ENCODE measurements at places on chromosomes 12 and 14.

- no peak for DNase-seq
Observed at GRCh38 chr12:82473111-82473754, 114.9 kb downstream of the METTL25 start.

DNA sequence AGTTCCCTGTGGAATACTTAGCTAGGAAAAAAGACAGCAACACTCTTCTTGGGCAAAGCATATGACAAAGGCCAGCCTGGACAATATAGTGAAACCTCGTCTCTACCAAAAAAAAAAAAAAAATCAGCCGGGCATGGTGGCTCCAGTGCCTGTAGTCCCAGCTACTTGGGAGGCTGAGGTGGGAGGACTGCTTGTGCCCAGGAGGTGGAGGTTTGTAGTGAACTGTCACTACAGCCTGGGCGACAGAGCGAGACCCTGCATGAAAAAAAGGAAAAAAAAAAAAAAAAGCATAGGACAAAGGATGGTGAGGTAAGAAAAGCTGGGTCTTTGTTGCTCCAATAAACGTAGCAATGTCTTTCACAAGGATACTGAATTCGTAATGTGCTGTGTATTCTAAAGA, 1.1 kb downstream of the TXNDC16 start:
- no peak for DNase-seq

- DNase-seq: no peak
Observed at GRCh38 chr14:103118663-103119404, 4.4 kb upstream of the TNFAIP2 start.

DNA sequence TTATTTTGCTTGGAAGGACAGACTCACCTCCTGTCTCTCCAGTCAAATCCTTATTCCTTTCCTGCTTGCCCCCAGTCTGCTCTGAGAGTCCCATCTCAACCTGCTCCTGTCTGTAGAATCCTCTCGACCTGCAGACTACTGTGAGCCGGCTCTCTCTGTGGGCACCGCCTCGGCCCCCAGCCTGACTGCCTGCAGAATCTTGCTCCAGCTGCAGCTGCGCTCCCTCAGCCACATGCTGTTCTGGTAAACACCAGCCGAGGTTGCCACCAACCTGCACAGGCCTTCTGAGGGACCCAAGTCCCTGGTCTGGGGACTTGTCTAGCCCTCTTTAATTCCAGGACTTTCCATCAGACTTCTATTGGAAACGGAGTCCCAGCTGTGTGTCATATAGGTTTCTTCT, 44.8 kb upstream of the PRMT8 start:
- DNase-seq: no peak

DNA sequence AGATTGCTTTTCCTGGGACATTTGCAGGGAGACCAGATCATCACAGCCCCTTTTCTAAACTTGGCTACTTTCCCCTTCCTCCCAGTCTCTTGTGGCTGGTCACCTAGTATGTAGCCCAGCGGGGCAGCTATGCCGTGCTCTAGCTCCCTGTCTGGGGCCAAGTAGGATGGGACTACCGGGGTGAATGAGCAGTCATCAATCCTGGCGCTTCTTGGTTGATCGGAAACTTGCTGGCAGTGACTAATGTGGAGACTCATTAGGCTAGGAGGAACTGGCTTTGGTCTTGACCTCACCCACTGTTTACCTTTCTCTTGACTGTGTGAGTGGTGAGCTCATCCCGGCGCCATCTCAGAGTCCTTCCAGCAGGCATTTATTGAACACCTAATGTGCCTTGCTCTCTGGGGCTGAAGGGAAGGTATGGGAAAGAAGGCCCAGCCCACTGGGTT, 15.9 kb downstream of the PLEKHG3 start:
- no peak for DNase-seq

GRCh38 chr14:31205681-31206535, 1.7 kb downstream of the HECTD1 start:
- peak; percentile 13 for DNase-seq

GRCh38 chr12:19236656-19237055, 107.1 kb downstream of the PLEKHA5 start:
- DNase-seq: no peak

- DNase-seq: no peak
Observed at GRCh38 chr14:92534932-92535643, 21.5 kb downstream of the RIN3 start.

DNA sequence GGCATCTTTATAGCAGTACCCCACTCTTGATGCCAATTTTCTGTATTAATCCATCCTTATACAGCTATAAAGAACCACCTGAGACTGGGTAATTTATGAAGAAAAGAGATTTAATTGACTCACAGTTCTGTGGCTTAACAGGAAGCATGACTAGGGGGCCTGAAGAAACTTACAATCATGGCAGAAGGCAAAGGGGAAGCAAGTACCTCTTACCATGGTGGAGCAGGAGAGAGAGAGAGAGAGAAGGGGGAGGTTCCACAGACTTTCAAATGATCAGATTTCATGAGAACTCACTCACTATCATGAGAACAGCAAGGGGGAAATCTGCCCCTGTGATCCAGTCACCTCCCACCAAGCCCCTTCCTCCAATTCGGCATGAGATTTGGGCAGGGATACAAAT, 84.4 kb downstream of the SLC24A4 start:
- no peak for DNase-seq

DNA sequence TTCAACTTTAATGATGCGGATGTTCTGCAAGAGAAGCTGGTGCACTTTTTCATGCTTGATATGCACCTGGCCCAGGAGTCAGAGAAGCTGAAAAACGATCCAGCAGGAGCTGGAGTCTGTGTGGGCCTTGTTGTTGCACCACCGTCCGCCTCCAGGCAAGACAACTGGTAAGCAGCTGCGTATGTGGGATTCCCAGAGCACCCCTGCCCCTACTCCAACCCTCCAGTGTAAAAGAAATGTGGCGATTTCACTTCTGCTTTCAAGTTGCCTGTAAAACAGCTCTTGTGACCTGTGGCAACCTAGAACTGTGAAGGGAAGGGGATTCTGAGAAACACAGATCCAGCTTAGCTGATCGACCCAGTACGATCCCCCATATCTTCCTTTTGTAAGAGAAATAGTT, 154.1 kb upstream of the PELI2 start:
- DNase-seq: no peak

- no peak for DNase-seq
Observed at GRCh38 chr12:19757317-19757877, 318.1 kb downstream of the AEBP2 start.

GRCh38 chr14:77616133-77616453, 344 bp downstream of the SPTLC2 start:
- no peak for DNase-seq

DNA sequence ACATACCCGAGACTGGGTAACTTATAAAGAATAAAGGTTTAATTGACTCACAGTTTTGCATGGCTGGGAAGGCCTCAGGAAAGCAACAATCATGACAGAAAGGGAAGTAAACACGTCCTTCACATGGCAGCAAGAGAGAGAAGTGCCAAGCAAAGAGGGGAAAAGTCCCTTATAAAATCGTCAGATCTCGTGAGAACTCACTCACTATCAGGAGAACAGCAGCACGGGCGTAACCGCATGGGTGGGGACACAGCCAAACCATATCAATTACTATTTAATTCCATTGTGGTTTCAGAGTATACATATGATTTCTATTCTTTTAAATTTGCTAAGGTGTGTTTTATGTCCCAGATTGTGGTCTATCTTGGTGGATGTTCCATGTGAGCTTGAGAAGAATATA, 117.9 kb downstream of the SCAF11 start:
- DNase-seq: no peak

DNA sequence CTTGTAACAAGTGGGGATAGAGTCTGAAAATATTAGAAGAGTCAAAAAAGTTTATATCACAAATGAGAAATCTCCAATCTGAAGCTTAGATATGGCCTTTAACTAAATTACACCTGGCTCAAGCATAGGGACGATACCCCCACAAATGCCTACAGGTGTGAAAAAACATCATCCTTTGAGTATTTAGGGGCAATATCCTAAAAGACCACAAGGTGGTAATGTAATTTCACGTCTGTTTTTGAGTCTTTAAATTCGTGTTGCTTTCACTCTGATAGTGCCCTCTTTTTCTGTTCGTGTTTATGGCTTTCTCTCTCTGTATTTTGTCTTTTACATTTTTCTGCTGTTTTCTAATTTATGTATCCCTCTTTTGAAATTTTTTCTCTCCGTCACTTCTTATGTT, 84.3 kb downstream of the ETNK1 start:
- no peak for DNase-seq

- DNase-seq: no peak
Observed at GRCh38 chr12:58887068-58887467, 33.2 kb downstream of the LRIG3 start.

- no peak for DNase-seq
Observed at GRCh38 chr14:28661171-28661772, 105.3 kb upstream of the FOXG1 start.

- DNase-seq: no peak
Observed at GRCh38 chr14:51650716-51651387, 858 bp upstream of the FRMD6 start.

DNA sequence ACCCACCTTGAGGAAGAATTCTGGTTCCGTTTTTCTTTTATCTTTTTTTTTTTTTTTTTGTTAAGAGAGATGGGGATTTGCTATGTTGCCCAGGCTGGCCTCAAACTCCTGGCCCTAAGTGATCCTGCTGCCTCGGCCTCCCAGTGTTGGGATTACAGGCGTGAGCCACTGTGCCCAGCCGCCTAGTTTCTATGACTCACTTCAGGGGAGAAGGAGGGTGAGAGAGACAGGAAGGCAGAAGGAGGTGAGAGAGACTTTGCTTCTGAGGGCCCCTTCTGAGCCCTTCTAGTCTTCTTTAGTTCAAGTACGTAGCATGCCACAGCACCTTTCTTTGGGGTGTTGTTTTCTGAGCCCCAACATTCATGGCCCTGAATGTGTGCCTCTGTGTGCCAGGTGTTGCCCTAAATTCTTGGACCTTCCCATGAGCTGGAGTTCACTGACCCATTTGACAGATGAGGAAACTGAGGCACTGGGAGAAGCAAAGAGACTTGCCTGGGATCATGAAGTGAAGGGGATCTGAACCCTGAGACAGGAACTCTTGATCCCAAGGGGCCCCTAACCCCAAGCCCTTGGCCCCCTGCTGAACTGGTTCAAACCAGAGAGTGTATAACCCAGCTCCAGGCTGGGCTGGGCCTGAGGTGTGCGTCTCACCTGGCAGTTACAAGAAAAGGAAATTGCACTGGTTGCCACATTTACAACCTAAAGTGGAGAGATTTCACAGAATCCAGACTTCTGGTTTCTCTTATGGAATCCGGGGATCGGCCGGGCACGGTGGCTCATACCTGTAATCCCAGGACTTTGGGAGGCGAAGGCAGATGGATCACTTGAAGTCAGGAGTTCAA, 20.8 kb downstream of the SH2B3 start:
- no peak for DNase-seq

GRCh38 chr12:110039085-110039807, 9.1 kb downstream of the C12orf76 start:
- no peak for DNase-seq

GRCh38 chr12:78085542-78086182, 255.0 kb downstream of the NAV3 start:
- no peak for DNase-seq

- no peak for DNase-seq
Observed at GRCh38 chr12:31259136-31259886, 66.6 kb downstream of the SINHCAF start.

GRCh38 chr12:1907652-1908611, 10.5 kb downstream of the CACNA2D4 start:
- no peak for DNase-seq

DNA sequence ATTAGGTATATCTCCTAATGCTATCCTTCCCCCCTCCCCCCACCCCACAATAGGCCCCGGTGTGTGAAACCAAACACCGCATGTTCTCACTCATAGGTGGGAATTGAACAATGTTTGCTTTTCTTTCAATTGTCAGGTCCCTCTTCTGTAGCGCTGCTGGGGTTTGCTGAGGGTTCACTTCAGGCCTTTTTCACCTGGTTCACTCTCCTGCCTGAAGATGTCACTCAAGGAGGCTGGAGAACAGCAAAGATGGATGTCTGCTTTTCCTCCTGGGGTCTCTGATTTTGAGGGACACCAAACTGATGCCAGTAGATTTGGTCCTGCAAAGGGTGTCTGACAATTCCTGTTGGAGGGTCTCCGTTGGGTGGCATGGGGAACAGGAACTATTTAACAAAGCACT, 35.8 kb downstream of the KLRK1 start:
- DNase-seq: no peak

GRCh38 chr14:33259764-33260163, 321.1 kb downstream of the NPAS3 start:
- no peak for DNase-seq

DNA sequence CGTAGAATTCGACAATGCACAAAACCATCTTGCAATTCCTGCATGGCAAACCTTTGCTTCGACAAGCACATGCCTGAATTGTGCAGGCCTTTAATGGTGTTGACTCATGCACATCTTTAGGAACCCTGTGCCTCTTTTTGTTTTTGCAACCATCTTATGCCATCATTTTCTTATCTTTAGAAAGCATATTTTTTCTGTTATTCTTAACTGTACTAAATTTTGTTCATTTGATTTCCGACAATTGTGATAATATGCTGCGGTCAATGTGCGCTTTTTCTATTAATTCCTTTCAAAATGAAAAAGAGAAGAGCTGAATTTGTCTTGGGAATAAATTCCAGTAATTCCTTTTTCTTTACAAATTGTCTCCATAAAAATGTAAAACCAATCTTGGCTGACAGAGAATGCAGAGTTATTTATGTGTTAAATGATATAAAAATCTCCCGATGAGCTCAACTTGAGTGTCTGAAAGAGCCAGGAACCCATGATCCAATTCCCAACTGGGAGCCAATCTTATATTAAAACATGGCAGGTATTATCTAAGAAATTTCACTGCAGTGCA, 20.1 kb upstream of the CDK17 start:
- no peak for DNase-seq

DNA sequence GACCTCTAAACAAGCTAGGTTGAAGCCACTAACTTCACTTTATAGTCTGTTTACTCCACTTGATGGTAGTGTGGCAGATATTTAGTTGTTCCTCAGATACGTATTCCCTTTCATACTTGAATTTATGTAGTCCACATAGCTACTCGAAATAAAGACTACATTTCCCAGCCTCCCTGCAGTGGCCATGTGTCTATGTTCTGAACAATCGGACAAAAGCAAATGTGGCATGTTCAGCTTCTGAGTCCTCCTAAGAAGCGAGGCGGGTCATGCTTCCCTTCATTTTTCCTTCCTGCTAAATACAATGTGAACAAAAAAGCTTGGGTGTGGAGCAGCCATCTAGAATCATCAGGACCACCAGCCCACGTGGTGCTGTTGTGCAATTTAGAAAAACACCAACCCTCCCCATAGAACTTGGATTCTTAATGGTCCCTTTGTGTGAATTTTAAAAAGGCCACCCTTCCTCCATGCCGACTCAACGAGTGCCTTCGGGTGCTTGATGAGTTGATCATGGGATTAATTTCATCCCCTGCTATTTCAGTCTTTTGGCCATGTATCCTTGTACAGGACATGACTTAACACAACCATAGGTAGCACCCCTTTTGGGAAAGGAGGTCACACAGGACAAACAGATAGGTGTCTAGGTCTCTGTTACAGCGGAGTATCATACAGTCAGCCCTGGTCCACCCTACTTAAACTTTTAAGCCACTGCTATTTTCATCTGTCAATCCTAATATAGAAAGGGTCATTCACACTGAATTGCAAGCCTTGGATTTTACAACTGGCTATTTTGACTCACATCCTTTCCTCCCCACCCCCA, 60.7 kb downstream of the ZFC3H1 start:
- DNase-seq: no peak

GRCh38 chr12:89890161-89890560, 181.5 kb upstream of the ATP2B1 start:
- no peak for DNase-seq

Data from right kidney (tissue), 9 donors.